ENCODE measurements at places on chromosomes 1 and 21. TPM values are rescaled to one million over a fixed set of nuclear protein-coding genes. Genes with fewer than 3 reads are reported as not detected.

PTGER3 gene
- total RNA-seq: not detected

PTPN14 gene
- 37.9 TPM for total RNA-seq

TSPAN2 gene
- 3.4 TPM for total RNA-seq

SPATA1 gene
- 0.72 TPM for total RNA-seq

RGS1 gene
- not detected for total RNA-seq

EVA1B gene
- 47.3 TPM for total RNA-seq

GNAT2 gene
- total RNA-seq: 0.64 TPM

ANGPTL3 gene
- total RNA-seq: not detected

ASCL5 gene
- total RNA-seq: 0.21 TPM

TRIM17 gene
- total RNA-seq: 2.2 TPM

CBR1 gene
- total RNA-seq: 134 TPM

CLIC6 gene
- total RNA-seq: not detected

F5 gene
- not detected for total RNA-seq

NBPF10 gene
- 1.3 TPM for total RNA-seq

NBPF4 gene
- 0.24 TPM for total RNA-seq

CR1L gene
- total RNA-seq: not detected

PROK1 gene
- not detected for total RNA-seq

LIN28A gene
- not detected for total RNA-seq

LRRC40 gene
- total RNA-seq: 17.1 TPM

COL24A1 gene
- under 0.01 TPM for total RNA-seq

EFHD2 gene
- total RNA-seq: 82.7 TPM

CENPL gene
- total RNA-seq: 5.3 TPM

BEND5 gene
- total RNA-seq: 0.72 TPM

PPIE gene
- total RNA-seq: 37.6 TPM

IL24 gene
- total RNA-seq: 1.9 TPM

KLHDC8A gene
- total RNA-seq: not detected

RLF gene
- 37.1 TPM for total RNA-seq

DCST2 gene
- total RNA-seq: 0.64 TPM

PKN2 gene
- 24.1 TPM for total RNA-seq

LCE1F gene
- not detected for total RNA-seq

CCNL2 gene
- 75.2 TPM for total RNA-seq

ARTN gene
- total RNA-seq: 37.7 TPM

ACTA1 gene
- total RNA-seq: not detected

SCYL3 gene
- 5.1 TPM for total RNA-seq

SYCP1 gene
- total RNA-seq: not detected

TTC34 gene
- under 0.01 TPM for total RNA-seq

All from tracheal epithelial cell (primary cell).